ENCODE measurements at places on chromosomes 7 and 10. TPM values are rescaled to one million over a fixed set of nuclear protein-coding genes. Genes with fewer than 3 reads are reported as not detected.

DNA sequence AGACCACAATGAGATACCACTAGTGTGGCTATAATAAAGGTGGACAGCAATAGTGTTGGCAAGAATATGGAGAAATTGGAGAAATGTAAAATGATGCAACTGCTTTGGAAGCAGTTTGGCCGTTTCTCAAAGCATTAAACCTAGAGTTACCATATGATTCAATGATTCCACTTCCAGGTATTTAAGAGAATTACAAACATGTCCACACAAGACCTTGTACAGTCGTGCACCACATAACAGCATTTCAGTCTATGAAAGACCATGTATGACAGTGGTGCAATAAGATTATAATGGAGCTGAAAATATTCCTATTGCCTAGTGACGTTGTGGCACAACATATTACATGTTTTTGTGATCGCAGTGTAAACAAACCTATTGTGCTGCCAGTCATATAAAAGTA is 29.6 kb downstream of the CCDC172 start:
- DNase-seq, result no peak

GRCh38 chr7:138833596-138833995 is 35.6 kb upstream of the ATP6V0A4 start:
- DNase-seq, result no peak

FAM237B gene
- not detected for total RNA-seq

DNA sequence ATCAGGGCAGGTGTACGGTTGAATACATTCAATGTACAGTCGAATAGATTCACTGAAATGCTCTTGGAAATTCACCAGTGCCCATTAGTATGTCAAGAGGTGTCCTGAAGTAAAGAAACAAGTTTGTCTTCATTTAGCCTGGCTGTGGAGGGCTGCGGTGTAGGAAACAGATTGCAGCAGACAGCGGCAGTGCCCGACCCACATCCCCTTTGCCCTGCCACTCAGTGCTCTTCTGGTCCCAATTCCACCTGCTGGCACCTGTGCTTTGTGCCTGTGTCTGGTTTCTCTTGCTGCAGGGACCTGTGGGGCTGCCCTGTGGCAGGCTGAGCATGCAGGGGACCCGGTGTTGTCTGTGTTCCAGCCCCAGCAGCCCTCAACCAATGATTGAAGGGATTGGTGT is 183.7 kb downstream of the RPS24 start:
- no peak for DNase-seq

DNA sequence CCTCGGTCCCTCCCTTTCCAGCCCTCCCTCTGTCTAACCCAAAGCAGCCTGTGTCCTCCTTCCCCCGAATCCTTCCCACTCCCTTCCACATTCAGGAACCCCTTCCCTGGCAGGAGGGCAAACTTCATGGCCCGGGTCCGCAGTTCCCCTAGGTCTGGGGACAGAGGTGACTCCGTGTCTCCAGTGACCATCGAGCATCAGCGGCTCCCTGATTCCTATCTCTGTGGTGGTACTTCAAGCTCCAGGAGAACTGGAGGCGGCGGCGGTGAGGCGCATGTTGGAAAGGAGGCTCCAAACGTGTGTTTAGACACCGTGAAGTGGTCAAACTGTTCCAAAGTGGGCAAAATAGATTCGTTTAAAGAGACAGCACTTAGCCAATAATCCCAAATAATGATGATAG is 148.1 kb downstream of the PAXIP1 start:
- DNase-seq, result no peak

GRCh38 chr10:120632047-120632446 is 175.0 kb downstream of the PLPP4 start:
- no peak for DNase-seq

TMEM270 gene
- total RNA-seq, result not detected

DNA sequence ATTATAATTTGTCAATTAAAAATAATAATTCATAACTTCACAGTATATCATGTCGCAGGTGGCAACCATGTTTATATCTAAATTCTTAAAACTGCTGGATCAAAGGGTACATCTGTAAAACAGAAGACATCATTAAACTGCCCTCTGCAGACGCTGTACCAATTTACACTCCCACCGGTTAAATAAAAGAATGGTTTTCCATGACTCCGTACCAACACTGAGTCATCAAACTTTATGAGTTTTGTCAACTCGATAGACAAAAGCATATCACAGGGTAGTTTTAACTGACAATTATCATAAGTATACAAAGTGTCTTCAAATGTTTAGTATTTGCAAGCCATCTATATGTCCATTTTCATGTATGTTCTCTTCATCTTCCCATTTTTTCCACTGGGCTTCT is 5.7 kb upstream of the GSTK1 start:
- DNase-seq, result no peak

- no peak for DNase-seq
These were observed 81.8 kb downstream of the NT5C2 start for GRCh38 chr10:103111031-103111917.

DNA sequence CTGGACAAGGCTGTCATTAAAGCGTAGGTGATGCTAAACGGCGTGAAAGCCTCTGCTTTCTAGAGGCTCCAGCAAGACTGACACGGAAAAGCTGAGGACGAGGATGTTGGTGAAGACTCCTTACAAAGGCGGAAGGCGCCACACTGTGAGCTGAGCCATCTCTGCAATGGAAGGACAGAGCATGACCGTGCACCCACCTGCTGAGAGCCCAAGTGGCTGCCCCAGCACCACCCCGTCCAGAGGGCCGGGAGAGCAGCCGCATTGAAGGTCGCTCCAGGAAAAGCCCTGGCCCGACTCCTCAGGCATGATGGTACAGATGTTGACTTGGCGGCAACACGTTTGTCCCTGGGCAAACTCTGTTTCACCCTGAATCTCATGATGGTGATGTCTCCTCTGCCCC is 492.7 kb downstream of the DNAJB6 start:
- no peak for DNase-seq

GRCh38 chr7:55477781-55478374 is 94.4 kb downstream of the VOPP1 start:
- DNase-seq, result no peak

DNA sequence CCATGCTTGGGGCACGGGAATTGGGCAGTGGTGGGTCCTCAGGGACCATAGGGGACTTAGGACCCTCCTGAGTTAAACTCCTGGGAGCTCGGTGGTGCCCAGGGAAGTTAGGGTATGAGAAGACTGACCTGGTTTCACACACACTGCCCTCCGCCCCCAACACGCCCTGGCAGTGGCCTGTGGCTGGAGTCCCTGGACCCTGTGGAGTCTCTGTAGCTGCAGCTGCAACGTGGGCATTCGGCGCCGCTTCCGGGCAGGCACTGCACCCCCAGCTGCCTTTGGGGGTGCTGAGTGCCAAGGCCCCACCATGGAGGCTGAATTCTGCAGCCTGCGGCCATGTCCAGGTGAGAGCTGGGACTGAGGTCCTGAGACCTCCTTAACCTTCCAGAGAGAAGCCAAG is 29.9 kb upstream of the ZNF862 start:
- DNase-seq, result no peak

DNA sequence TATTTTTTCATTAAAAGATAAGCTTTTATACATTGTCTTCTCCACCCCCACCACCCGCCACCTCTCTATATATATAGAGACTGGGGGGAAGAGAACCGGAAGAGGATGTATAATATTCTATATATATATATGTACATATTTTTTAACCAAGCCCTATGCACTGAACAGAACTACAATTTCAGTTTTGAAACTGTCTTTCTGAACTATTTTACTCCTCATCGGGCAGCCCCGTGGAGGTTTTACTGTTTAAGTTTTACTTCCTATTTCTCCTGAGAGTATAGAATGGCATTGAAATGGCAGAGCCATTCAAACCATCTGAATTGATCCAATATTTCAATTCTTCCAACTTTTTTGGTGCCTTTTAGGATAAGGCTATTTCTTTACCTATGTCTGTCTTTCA is 1047.1 kb downstream of the NRG3 start:
- no peak for DNase-seq

GRCh38 chr7:625376-625971 is 101.0 kb upstream of the DNAAF5 start:
- no peak for DNase-seq

GRCh38 chr7:92606985-92607384 is 16.8 kb upstream of the FAM133B start:
- DNase-seq, result no peak

DNA sequence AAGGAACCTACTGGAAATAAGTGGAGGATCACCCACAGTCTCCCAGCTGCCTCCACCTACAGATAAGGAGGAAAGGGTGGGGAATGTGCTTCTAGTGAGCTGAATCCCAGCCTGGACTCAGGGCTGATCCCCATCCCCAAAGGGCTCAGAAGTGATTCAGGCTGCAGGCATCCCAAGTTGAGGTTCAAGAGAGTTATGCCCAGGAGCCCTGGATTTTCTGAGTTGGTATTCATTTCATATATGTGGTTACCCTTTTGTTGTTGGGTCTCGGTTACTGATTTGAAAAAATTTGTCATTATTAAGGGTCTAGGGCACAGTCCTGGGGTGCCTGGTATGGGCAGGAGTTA is 30.0 kb upstream of the SRGN start:
- no peak for DNase-seq

BEND7 gene
- total RNA-seq, result 96.4 TPM

- DNase-seq, result no peak
These were observed 11.2 kb upstream of the PRDX3 start for GRCh38 chr10:119189811-119190282.

GRCh38 chr10:44587488-44588318 is 202.8 kb upstream of the CXCL12 start:
- DNase-seq, result no peak

DNA sequence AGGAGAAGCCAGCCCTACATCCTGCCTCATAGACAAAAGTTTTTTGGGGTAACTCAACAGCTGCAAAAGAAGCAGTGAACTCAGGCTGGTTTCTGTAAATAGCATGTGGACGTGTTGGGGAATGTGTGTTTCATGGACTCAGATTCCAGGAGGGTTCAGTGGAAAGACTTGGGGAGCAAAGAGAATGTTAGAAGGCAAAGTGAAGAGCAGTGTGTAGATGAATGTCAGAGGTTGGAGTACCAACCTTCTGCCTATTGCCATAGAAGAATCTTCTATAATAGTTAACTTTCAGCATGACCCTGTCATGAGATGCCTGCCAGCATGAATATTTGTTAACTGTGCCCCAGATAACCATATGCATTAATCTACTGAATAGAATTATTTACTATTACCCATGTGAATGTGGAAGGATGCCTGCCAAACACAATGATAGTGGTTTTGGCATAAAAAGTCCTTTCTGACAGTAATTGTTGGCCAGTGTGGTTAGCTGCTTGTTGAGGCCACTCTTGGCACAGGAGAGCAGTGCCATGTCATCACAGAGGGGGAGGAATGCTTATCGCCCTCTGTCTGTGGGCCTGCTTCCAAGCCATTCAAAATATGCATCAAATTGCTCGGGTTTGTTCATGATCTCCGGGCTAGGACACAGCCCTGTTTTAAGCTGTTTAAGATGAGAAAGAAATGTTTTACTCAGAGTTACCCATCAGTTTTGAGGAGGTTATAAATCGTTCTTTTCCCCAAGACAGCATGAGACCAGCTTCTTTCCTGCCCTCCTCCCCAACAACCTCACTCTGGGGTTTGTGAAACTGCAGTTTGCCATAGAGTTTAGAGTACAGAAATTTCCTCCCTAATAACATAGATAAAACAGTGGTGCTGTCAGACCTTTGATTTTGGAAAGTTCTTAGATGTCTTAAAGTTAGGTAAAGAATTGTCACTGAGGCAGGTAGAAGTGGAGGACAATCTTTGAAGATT is 165.3 kb downstream of the WNT2 start:
- no peak for DNase-seq

DNA sequence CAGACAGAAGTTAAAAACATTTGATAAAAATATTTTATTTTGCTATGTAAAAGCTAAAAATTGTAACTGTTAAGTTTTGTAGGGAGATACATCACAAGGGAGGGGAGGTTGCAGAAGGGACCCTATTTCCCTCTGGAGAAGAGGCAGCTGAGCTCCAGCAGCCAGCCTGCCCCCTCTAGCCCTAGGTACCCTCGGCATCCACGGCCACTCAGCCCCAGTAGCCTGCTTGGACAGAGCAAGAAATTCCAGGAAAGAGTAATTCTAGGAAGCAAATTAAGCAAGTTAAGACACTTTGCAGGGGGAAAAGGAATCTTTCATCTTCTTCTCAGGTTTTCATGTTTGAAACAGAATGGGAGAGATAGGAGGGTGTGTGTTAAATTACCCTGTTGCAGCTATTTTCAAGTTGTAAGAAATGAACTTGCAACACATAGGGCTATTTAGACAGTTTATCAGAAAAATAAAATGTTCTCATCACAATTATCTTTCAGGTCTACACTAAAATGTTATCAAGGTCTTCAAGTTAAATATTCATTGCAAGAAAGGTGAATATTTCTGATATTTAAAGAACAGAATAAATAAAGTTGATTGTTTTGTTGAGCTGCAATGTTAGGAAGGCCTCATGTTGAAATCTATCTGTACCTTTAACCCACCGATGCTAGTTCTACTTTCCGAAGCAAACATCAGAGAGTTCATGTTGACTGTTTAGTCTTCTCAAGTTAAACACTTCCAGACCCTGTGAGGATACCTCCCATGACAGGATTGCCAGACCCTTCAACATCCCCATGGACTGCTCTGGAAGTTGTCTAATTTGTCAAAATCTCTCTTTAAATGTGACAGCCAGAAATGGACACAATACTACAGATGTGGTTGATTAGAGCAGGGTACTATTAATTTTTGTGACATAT is 5.5 kb downstream of the SGCE start:
- DNase-seq, result no peak

LRIT1 gene
- not detected for total RNA-seq

DNA sequence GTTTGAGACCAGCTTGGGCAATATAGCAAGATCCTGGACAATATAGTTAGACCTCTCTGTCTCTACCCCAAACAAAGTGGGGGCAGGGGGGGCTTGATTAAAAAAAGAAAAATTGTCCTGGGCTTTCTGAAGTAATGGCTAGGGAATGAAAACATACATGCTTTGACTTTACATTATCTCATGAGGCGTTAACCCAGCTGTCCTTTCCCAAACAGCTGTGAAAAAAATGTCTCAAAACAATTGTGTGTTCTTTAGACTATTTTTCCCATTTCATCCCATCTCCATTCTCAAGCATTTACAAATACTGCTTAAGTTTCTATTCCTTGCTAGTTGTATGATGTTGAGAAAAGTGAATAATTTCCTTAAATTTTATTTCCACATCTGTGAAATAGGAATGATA is 27.0 kb upstream of the CDK13 start:
- no peak for DNase-seq

GRCh38 chr7:140404565-140405065 is 757 bp downstream of the RAB19 start:
- DNase-seq, result no peak

DNA sequence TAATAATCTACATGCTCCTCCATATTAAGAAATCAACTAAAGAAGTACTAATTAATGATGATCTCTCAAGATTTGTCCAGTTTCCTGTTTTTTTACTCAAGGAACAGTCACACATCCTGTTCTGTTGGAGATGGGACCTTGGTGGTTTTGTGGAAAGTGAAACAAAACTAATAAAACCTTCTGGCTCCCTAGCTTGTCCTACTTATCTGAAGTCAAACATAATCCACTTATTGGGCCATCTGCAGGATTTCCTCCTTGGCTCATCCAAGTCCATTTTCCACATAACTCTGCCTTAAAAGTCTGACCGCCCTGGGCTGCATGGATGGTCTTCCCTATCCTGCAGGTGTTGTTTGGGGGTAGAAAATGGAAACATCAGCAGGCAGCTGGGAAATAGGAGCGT is 39.4 kb upstream of the TARP start:
- no peak for DNase-seq

All from Peyer's patch (tissue), 4 donors.